A549 treated with CORT108297 at 1 μM for 4 hours (cell line): ENCODE measurements at places on chromosomes 4 and X. TPM values are rescaled to one million over a fixed set of nuclear protein-coding genes. Genes with fewer than 3 reads are reported as not detected.

TLR2 gene
- total RNA-seq: 0.13 to 0.23 TPM (median 0.16 TPM) in 5 replicates

PABPC1L2B gene
- total RNA-seq: not detected in 5 replicates

CFP gene
- 0.37 to 0.84 TPM (median 0.42 TPM) in 5 replicates for total RNA-seq

TRPC5OS gene
- not detected in 5 replicates for total RNA-seq

SLC9B2 gene
- 6.4 to 8.7 TPM (median 7.6 TPM) in 5 replicates for total RNA-seq

NAP1L3 gene
- total RNA-seq: 0.25 to 0.42 TPM (median 0.29 TPM) in 5 replicates

SUPT20HL1 gene
- not detected in 5 replicates for total RNA-seq

ZBED1 gene
- 30.2 to 32.7 TPM (median 30.3 TPM) in 5 replicates for total RNA-seq

CSAG1 gene
- total RNA-seq: 0.32 to 0.54 TPM (median 0.46 TPM) in 5 replicates

FGG gene
- total RNA-seq: 4.4 to 7.2 TPM (median 4.8 TPM) in 5 replicates

MUC7 gene
- not detected in 5 replicates for total RNA-seq

SYNPO2 gene
- 1.1 to 1.8 TPM (median 1.5 TPM) in 5 replicates for total RNA-seq

PHOX2B gene
- 0.02 TPM in 1 of 5 replicates, not detected in the others for total RNA-seq

SRPX gene
- total RNA-seq: 6.1 to 7.1 TPM (median 6.7 TPM) in 5 replicates

ETDB gene
- total RNA-seq: not detected in 5 replicates

ALAS2 gene
- total RNA-seq: not detected in 5 replicates

CENPVL3 gene
- 0.06 to 0.20 TPM (median 0.15 TPM) in 5 replicates for total RNA-seq

SMIM9 gene
- not detected in 5 replicates for total RNA-seq

COX7B gene
- 534 to 643 TPM (median 572 TPM) in 5 replicates for total RNA-seq

CLDN22 gene
- total RNA-seq: not detected in 5 replicates

FHIP1A gene
- 0.07 to 0.28 TPM (median 0.12 TPM) in 5 replicates for total RNA-seq

SPOCK3 gene
- 0.13 to 0.25 TPM (median 0.16 TPM) in 5 replicates for total RNA-seq

TEX11 gene
- not detected in 5 replicates for total RNA-seq

NUP62CL gene
- total RNA-seq: 13.2 to 17.3 TPM (median 14.8 TPM) in 5 replicates

TFE3 gene
- total RNA-seq: 46.9 to 59.1 TPM (median 58.1 TPM) in 5 replicates

PRR32 gene
- total RNA-seq: not detected in 5 replicates

PHF8 gene
- 10.6 to 13.5 TPM (median 12.0 TPM) in 5 replicates for total RNA-seq

SNCA gene
- 0.08 to 0.31 TPM (median 0.14 TPM) in 5 replicates for total RNA-seq

EXOC1L gene
- not detected in 5 replicates for total RNA-seq

WNK3 gene
- total RNA-seq: 0.01 TPM in 2 of 5 replicates, not detected in the others

KLB gene
- 0.07 to 0.11 TPM (median 0.08 TPM) in 5 replicates for total RNA-seq

UBE2D3 gene
- 211 to 230 TPM (median 217 TPM) in 5 replicates for total RNA-seq
